ENCODE measurements at places on chromosomes 5 and 9.
A peak's percentile ranks its signal among the peaks of the same experiment; 100 is the strongest.

- DNase-seq = peak; percentile 18
These were observed 4.0 kb upstream of the TMEM250 start for GRCh38 chr9:136122425-136123383.

DNA sequence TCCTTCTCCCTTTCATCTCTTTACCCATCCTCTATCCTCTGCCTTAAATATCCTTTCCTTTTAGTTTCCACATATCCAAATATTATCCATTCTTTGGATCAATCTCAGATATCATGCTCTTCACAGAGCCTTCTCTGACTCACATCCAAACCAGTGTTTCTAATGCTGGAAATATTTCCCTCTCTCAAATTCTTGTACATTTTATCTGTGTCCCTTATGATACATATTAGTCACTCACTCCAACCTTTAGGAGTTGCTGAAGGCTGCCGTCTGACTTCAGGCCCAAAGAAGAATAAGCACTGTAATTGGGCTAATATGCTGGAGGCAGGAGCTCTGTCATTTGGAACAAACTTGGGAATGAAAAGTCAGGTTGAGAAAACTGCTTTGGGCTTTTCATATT, 156.4 kb upstream of the RUSC2 start:
- no peak for DNase-seq

DNA sequence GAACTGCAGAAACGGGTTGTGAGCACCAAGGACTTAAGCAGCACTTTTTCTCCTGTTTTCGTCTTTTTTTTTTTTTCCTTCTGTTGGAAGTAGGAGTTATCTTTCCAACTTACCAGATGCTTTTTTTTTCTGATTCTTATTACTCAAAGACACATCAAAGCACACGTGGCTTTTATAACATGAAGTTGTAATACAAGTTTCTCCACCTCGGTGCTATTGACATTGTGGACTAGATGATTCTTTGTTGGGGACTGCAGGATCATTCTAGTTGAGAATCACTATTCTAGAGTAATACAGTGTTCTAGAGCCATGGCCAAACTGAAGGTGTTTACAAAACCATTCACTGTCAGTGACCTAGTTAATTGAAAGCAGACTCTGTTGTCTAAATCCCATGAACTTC, 51.5 kb downstream of the MYO10 start:
- no peak for DNase-seq

GRCh38 chr5:124315741-124316415, 430.6 kb downstream of the ZNF608 start:
- no peak for DNase-seq

- no peak for DNase-seq
These were observed at the start of gene ROR2 for GRCh38 chr9:91949946-91950664. ROR2 (minus strand) TSS chr9:91950228.

DNA sequence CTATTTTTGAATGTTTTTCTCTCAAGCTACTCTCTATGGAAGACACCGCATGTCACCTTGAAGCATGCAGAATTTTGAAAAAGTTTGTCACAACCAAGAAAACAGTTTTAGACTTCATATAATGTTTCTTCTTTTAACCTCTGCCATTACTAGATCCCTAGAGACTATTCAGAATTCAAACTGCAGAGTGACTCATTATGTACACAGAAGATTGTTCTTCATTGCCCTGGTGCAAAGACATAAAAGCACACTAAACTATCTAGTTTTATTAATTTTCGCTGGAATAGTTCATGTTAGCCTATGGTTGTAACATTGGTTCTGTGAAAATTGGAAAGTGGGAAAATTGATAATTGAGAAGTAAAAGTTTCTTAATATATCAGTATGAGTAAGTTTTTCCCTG, 18.4 kb downstream of the F2RL2 start:
- DNase-seq = no peak

DNA sequence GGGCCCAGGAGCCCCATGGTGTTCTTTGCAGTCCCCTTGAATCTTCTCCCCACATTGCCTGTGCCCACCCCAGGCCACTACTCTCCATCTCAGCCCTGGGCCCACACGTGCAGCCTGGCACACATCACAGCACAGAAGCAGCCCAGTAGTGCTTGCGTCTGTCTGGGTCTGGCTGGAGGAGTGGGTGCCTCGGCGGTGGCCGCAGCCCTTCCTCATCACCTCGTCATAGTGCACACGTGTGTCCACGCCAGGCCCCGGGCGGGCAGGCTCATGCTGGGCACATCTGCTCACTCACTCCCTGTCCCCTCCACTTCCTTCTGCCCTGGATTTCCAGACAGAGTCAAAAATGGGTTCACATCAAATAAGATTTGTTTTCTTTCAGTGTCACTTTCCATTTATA, 33.3 kb downstream of the FGF1 start:
- no peak for DNase-seq

DNA sequence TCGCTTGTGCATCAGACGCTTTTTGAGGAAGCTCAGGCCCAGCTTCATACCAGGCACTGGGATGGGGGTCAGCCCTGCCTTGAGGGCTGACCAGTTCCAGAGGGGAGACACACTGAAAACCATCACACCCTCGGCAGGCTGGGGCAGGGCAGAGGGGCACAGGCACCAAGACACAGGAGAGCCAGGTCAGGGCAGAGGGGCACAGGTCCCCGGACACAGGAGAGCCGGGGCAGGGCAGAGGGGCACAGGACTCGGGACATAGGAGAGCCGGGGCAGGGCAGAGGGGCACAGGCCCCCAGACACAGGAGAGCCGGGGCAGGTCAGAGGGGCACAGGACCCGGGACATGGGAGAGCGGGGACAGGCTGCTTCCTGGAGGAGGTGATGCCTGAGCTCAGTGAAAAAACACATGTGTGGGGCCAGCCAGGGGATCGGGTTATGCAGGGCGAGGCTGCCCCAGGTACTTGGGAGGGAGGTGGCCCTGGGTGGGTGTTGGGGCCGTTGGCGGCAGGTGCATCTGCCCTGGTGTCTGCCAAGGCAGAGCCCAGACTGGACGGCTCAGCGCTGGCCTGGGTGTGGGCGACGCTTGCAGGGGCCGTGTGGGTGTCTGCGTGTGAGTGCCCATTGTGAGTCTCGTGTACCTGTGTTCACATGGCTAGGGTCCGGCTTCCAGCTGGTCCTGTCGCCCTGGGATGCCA, 15.1 kb upstream of the SLC2A6 start:
- DNase-seq = no peak

DNA sequence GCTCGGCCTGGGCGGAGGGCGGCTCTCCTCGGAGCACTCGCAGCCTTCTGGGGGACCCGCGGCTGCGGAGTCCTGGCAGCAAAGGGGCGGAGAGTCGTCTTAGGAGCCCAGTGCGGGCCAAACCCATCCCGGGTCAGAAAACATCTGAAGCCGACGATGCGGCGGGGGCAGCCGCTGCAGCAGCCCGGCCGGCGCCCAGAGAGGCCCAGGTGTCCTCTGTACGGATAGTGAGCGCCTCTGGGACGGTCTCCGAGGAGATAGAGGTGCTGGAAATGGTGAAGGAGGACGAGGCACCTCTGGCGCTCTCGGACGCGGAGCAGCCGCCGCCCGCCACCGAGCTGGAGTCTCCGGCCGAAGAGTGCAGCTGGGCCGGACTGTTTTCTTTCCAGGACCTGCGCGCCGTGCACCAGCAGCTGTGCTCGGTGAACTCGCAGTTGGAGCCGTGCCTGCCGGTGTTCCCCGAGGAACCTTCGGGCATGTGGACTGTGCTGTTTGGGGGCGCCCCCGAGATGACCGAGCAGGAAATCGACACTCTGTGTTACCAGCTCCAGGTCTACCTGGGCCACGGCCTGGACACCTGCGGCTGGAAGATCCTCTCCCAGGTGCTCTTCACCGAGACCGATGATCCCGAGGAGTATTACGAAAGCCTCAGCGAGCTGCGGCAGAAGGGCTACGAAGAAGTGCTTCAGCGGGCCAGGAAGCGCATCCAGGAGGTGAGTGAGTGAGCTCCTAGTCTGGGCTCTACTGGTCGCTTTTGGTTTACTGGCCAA, 1.2 kb downstream of the JMY start:
- DNase-seq = no peak

DNA sequence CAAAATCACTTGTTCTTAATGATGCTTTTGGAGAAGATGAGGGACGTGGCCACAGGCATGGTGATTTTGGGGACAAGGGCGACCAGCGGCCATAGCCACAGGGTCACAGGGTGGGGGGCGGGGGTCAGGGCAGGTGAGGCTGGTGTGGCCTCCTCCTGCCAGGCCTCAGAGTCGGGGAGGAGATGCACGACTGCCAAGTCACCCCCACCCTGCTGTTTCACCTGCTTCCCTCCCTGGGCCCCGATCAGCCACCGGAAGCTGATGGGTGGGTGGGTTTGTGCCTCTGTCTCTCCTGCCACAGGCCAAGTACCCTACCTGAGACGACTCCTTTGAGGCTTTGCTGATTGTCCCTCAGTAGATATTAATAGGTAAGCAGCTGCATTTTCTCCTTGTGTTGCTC, 199.3 kb downstream of the PAX5 start:
- no peak for DNase-seq

GRCh38 chr9:85433046-85433445, 308.7 kb downstream of the AGTPBP1 start:
- no peak for DNase-seq

DNA sequence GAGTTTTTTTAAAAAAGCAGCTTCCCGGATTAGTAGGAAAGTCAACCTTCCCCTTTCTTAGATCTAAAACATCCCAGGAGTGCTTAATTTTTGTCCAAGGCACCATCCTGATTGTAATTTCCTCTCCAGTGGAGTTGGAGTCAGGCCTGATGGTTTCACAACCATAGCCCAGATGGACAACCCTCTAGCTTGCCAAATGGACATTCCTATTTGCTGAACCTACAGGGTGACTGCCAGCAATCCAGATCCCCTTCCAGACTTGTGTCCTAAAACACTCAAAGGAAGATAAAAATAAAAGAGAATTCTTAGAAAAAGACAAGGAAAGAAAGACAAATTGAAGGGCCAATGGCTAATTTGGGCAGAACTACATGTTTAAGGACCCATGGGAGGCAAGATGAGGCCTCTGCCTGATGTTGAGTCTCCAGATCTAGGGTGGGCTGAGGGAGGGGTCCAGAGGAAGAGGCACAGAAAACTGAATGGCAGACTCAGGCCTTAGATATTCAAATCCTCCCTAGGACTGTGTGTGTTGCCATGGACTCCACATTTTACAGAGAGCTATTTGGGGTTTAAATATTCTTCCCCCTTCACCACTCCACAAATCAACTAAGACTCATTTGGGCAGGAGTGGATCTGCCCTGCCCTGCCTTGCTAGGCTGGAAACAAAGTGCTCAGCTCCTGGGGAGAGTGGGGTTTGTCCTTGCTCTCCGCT, 38.5 kb upstream of the SLC44A1 start:
- DNase-seq = no peak

DNA sequence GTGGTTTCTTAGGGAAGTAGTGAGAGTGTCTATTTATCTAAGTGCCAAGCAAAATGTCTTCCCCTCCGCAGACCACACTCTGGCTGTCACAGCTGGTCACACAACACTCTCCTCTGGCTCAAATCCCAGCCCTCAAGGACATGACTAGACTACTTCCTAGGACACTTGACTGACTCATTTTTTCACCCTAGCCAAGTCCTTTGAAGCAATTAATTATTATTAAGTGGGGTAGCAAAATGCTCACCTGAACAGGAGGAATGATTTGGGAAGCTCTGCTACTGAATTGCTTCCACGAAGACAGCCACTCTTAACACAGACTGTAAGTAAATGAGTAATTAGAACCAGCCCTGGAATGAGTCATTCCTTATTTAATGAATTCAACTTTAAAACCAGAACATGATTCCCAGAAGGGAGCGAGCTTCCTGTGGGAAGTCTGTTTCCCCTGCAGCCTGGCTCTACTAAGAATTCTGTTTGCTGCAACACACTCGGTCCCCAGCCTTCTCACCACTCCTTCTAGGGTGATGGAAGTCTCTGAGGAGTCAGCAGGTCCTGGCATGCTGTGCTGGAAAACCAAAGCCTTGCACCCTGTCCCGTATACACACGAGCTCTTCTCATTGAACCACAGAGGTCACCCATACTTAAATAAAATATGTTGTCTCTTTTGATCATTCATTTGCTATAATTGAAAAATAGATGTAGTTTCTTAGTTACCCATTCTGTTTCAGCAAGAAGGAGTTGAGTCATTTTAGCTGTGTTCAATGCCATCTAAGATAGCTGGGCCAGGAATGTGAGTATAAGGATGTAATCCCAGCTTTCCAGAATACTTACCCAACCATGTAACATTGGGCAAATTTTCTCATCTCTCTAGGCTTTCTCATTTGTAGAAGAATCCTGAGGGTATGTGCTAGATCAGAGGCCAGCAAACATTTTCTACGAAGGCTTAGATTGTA, 218.6 kb upstream of the RASEF start:
- DNase-seq = peak; percentile 4

DNA sequence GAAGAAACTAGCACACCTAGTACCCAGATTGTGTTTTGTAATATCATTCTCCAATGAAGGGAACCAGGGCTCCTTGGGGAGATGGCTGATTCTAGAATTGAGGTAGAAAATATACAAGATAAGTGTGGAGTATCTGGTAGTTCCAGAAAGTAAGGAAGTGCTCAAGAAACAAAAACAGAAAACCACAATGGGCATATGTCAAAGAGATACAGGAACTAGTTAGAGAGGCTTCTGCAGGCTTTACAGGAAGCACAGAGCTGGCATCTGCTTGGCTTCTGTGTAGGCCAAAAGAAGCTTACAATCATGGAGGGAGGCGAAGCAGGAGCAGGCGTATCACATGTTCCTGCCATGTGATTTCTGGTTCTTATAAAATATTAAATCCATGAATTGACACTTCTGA, 105.7 kb upstream of the TMEM161B start:
- no peak for DNase-seq

- DNase-seq = peak; percentile 24
These were observed 38.6 kb upstream of the CEMIP2 start for GRCh38 chr9:71806901-71807307.

DNA sequence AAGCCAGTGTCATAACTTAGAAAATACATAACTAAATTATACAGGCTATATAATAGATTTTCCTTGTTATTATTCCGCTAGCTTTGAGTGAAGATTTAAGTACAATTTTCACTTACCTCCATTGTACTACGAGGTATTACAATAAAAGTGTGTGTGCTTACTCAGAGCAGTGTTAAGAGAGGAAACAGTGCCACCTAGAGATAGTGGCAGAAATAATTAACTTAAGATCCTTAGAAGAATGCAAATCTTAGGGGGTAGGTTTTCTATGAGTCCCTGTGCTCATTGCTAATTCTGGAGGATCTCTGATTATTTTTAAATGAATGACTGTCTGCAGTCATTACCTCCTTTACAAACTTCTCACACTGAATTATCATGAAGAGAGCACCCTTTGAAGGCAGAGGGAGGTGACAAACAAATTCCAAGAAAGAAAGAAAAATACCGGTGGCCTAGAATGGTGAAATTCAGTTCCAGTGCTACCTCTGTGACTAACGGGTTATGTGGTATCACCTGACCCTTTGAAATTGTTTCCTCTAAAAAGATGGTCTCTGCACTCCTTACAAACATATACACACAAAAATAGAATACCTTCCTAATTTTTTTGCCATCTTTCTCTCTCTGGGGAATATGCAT, 379.8 kb downstream of the TRIM36 start:
- DNase-seq = no peak

- no peak for DNase-seq
These were observed 99.6 kb downstream of the FANCC start for GRCh38 chr9:95217936-95218335.

All from T1000 (cell line).